ENCODE measurements at places on chromosomes 12 and 14. TPM values are rescaled to one million over a fixed set of nuclear protein-coding genes. Genes with fewer than 3 reads are reported as not detected.

The MANSC4 gene
- not detected for total RNA-seq

The FSCB gene
- under 0.01 TPM for total RNA-seq

The SSPN gene
- 2.4 TPM for total RNA-seq

The YY1 gene
- 47.1 TPM for total RNA-seq

The PTPRB gene
- total RNA-seq = 1.1 TPM

The KCNA5 gene
- total RNA-seq = not detected

The KRT71 gene
- under 0.01 TPM for total RNA-seq

The SLCO1A2 gene
- total RNA-seq = not detected

The TAS2R50 gene
- total RNA-seq = 3.1 TPM

The GLS2 gene
- total RNA-seq = not detected

The HCAR3 gene
- not detected for total RNA-seq

The DACT1 gene
- total RNA-seq = 41.2 TPM

The LALBA gene
- total RNA-seq = not detected

The C14orf119 gene
- 34.2 TPM for total RNA-seq

The GALNT16 gene
- total RNA-seq = under 0.01 TPM

The SMIM10L1 gene
- total RNA-seq = 7.4 TPM

The PRICKLE1 gene
- 12.6 TPM for total RNA-seq

The ITGA7 gene
- 0.39 TPM for total RNA-seq

The MIA2 gene
- 22.2 TPM for total RNA-seq

The C12orf50 gene
- total RNA-seq = not detected

The YAF2 gene
- 11.8 TPM for total RNA-seq

The PAX9 gene
- total RNA-seq = 0.39 TPM

The SIX6 gene
- total RNA-seq = not detected

The AEBP2 gene
- 23.2 TPM for total RNA-seq

The GPR162 gene
- total RNA-seq = 0.11 TPM

The MFAP5 gene
- 726 TPM for total RNA-seq

The SART3 gene
- 51.4 TPM for total RNA-seq

The GXYLT1 gene
- total RNA-seq = 11.4 TPM

The NRL gene
- 2.0 TPM for total RNA-seq

The EML5 gene
- not detected for total RNA-seq

The GPR65 gene
- total RNA-seq = not detected

The DNAH10 gene
- under 0.01 TPM for total RNA-seq

The TAS2R31 gene
- total RNA-seq = 7.1 TPM

The TCL1B gene
- total RNA-seq = not detected

The BMAL2 gene
- 1.6 TPM for total RNA-seq

The DDN gene
- under 0.01 TPM for total RNA-seq

The ZNF385A gene
- total RNA-seq = 0.79 TPM

The WNT1 gene
- total RNA-seq = 0.11 TPM

The SERPINA3 gene
- total RNA-seq = 0.54 TPM

The AICDA gene
- not detected for total RNA-seq

The CLEC1B gene
- 0.33 TPM for total RNA-seq

The PLEKHD1 gene
- 0.39 TPM for total RNA-seq

The KRT86 gene
- total RNA-seq = not detected

The AHNAK2 gene
- total RNA-seq = 363 TPM

The INHBC gene
- not detected for total RNA-seq

Measured in placental epithelial cell (primary cell).